ENCODE measurements at places on chromosomes 1 and 21. TPM values are rescaled to one million over a fixed set of nuclear protein-coding genes. Genes with fewer than 3 reads are reported as not detected.
A peak's percentile ranks its signal among the peaks of the same experiment; 100 is the strongest.

Gene LDLRAD1
- polyA plus RNA-seq: 0.68 TPM

DNA sequence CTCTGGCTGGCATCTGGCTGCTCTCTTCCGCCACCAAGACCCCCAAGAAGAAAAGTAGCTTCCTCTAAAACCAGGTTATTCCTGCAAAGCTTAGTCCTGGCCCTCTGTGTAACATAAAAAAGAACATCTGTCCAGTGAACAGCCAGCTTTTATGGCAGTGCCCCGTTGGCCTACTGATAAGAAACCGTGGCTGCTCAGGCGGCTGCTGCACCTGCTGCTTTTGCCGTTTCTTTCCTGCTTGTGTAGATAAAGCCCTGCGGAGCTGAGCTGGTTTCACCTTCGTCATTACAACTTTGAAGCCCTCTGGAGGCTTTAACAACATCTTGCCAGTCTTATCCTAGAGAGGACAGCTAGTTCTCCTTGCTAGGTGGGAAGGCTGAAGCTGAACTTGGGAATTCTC lies 20.5 kb downstream of the ELAPOR1 start:
- peaks cover 19% of the 10 kb centered on the region for H3K4me1 ChIP-seq
- H3K4me3 ChIP-seq: no peak overlapping the region
- H3K27ac ChIP-seq: no peak overlapping the region
- H3K36me3 ChIP-seq: no peaks in the 10 kb centered on the region

GRCh38 chr1:212221801-212222200 lies 63.4 kb upstream of the PPP2R5A start:
- H3K4me1 ChIP-seq: peaks cover 19% of the 10 kb centered on the region
- H3K27me3 ChIP-seq: no peaks in the 10 kb centered on the region
- no peak overlapping the region for H3K27ac ChIP-seq
- no peak for DNase-seq
- no peak overlapping the region for H3K4me3 ChIP-seq
- H3K36me3 ChIP-seq: no peaks in the 10 kb centered on the region

- H3K27me3 ChIP-seq: no peaks in the 10 kb centered on the region
- no peaks in the 10 kb centered on the region for H3K36me3 ChIP-seq
- peaks cover 82% of the 10 kb centered on the region for H3K4me1 ChIP-seq
- peak within 1 kb of the TSS; percentile 80 for H3K27ac ChIP-seq
- peak; percentile 91 for DNase-seq
Observed at GRCh38 chr1:202160377-202160940, at the start of gene PTPN7. PTPN7 (minus strand) TSS chr1:202160602; CDS start chr1:202159402, 1,200 bp downstream.

Gene LCE3D
- polyA plus RNA-seq: not detected

Gene SPRR2G
- not detected for polyA plus RNA-seq

DNA sequence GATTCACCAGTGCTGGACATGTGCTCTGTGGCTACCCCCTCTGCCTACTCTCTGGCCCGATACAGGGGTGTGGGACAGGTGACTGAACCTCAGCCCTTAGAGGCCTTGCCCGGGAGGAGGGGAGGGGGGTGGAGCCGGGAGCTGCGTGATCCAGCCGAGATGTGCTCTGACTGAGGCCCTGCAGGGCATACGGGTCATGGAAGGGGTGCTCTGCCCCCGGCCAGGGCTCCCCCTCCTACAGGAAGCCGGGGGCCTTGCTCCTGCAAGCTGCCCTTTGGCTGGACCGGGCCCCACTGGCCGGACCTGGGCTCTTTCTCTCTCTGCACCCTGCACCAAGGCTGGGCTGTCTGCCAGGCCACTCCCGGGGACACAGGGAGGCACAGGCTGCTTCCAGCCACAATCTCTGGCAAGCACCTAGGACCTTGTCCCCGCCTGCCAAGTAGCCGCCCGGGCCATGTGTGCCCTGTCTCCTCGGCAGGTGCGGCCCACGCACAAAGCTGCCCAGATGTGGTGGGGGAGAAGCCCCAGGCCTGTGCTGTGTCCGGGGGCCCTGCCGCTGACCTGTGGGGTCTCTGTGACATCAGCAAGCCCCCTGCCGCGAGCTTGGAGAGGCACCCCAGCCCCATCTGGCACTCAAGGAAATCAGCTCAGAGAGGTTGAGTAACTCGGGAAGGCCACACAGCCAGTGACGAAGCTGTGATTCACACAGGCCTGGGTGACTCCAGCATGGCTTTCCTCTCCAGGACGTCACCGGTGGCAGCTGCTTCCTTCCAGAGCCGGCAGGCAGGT lies 1.5 kb downstream of the SCNN1D start:
- H3K4me3 ChIP-seq: no peak overlapping the region
- H3K27me3 ChIP-seq: peaks cover 7% of the 10 kb centered on the region
- H3K27ac ChIP-seq: no peak overlapping the region
- H3K36me3 ChIP-seq: no peaks in the 10 kb centered on the region
- DNase-seq: no peak

DNA sequence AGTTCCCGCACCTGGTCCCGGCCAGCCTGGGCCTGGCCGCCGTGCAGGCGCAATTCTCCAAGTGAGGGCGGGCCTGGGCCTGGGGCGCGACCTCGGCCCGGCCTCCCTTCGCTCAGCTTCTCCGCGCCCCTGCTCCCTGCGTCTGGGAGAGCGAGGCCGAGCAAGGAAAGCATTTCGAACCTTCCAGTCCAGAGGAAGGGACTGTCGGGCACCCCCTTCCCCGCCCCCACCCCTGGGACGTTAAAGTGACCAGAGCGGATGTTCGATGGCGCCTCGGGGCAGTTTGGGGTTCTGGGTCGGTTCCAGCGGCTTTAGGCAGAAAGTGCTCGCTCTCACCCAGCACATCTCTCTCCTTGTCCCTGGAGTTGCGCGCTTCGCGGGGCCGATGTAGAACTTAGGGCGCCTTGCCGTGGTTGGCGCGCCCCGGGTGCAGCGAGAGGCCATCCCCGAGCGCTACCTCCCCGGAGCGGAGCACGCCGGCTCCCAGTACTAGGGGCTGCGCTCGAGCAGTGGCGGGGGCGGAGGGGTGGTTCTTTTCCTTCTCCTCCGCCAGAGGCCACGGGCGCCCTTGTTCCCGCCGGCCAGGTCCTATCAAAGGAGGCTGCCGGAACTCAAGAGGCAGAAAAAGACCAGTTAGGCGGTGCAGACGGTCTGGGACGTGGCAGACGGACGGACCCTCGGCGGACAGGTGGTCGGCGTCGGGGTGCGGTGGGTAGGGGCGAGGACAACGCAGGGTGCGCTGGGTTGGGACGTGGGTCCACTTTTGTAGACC lies 1.2 kb downstream of the OLIG1 start:
- H3K4me1 ChIP-seq: peaks cover 58% of the 10 kb centered on the region
- DNase-seq: peak; percentile 34
- H3K4me3 ChIP-seq: peak overlapping the region; percentile 12

- H3K27me3 ChIP-seq: peaks cover 4% of the 10 kb centered on the region
- peaks cover 5% of the 10 kb centered on the region for H3K4me1 ChIP-seq
- DNase-seq: no peak
- H3K27ac ChIP-seq: no peak overlapping the region
Observed at GRCh38 chr21:33041981-33042380, 16.2 kb downstream of the OLIG2 start.

GRCh38 chr21:41185802-41186201 lies 17.8 kb downstream of the BACE2 start:
- H3K4me3 ChIP-seq: no peak overlapping the region
- H3K36me3 ChIP-seq: no peaks in the 10 kb centered on the region
- H3K27me3 ChIP-seq: no peaks in the 10 kb centered on the region
- no peaks in the 10 kb centered on the region for H3K4me1 ChIP-seq

DNA sequence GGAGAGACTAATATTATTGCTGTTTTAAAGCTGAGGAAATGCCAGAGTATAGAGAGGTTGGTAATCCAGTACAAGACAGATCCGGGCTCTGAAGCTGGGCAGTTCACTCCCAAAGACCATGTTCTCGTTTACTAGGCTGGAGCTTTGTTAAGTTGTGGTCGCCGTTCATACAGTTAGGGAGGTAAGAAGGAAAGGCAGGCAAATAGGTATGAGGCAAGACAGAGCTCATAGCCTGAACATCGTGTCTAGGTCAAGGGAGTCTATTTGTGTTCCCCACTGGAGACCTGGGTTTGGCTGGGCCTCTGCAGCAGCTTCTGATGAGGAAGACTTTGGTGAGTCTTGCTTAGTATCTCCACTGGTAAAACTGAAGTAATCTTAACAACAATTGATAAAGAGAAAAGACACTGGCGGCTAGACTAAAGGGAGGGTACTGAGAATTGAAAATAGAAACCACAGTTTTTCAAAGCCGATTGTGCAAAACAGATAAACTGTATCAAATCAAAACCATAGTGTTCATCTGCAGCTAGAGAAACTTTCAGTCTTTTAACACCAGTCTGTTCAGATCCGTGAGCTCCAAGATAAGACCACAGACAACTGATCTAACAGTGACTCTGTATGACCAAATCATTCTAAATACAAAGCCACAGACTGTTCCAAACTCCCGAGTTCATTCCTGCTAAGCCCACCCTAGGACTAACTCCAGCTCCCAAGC lies 217.0 kb upstream of the FAM78B start:
- no peak overlapping the region for H3K27ac ChIP-seq
- no peaks in the 10 kb centered on the region for H3K27me3 ChIP-seq
- no peaks in the 10 kb centered on the region for H3K4me1 ChIP-seq
- H3K4me3 ChIP-seq: no peak overlapping the region
- no peak for DNase-seq
